ENCODE measurements at places on chromosomes 7 and 10.

DNA sequence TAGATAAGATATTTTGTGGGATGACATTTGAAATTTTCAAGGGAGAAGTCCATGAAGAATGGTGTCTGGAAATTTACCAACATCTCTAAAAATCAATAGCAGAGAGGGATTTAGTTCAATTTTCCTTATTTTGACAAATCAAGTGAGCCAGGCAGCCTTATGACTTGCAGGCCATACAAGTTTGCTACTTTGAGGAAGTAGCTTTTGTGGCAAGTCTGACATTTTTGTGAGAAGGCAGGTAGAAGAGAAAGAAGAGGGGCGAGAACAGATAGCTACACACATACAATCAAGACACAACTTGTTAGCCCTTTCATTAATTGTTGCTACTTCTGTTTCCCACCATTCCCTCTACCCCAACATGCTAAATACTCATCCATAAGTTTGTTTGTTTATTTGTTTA lies 74.5 kb upstream of the OIT3 start:
- DNase-seq: no peak

DNA sequence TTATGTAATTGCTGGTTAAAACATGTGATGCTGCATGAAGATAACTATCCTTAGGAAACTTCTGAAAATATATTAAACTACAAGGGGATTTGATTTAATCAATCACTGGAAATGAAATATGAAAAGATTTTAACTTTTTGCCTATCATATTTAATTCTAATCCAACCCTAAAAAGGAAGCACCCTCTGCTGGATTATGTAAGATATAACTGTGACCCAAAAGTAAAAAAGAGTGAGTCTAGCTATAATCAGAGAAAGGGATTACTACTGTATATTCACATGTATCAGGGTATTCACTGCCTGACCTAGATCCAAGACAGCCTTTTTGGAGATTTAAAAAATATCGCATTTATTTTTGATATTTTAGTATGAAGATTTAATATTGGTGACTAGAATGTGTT lies 295.5 kb downstream of the MDFIC start:
- peak; percentile 6 for DNase-seq

DNA sequence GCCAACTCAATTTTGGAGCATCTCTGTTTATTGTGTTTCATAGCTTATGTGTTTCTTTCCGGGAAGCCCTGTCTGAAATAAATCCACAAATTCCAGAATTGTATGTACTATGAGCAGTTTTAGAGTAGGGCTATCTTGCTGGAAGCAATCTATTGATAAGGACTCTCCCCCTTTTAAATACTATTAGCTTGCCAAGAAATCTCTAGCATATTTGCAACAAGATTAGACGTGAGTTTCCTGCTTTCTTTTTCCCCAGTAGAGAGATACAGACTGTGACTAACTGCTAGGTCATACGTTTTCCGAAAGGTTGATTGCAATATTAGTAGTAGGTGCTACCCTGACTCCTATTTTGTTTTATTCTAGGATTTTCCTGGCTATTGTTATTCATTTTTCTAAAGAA lies 277.0 kb downstream of the MALRD1 start:
- no peak for DNase-seq

DNA sequence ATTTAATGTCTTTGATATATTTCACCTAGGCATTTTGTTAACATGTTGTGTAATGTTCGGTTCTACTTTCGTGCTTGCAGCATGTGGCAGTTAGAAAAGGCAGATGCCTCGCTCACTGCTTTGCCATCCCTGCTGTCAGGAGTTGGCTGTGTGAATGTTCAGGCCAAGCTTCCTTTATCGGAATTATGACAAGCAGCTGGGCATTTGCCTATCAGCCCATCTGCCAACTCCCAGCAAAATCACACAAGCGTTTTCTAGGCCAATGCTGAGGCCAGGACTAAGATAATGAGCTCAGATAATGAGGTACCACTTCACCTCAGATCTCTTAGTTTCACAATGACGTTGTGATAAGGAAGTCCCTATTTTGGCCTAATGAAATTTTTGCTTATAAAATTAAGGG lies 212.7 kb upstream of the FAM3C start:
- DNase-seq: no peak

DNA sequence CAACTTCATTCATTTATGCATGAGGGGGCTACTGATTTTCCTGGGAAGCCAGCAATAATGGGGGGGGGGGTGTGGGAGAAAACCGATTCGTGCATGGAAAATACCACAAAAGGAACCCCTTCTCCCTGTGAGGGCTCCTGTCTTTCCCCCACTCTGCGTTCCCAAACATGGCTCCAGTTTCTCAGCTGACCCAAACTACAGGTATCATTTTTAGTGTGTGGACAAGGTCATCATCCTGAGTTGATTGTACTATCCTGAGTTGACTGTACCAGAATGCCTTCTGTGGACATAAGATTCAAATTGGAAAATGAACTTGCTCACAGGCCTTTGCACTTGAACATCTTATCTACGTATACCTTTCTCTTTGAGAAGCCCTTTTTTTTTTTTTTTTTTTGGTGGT lies 49.9 kb downstream of the ZRANB1 start:
- DNase-seq: no peak

DNA sequence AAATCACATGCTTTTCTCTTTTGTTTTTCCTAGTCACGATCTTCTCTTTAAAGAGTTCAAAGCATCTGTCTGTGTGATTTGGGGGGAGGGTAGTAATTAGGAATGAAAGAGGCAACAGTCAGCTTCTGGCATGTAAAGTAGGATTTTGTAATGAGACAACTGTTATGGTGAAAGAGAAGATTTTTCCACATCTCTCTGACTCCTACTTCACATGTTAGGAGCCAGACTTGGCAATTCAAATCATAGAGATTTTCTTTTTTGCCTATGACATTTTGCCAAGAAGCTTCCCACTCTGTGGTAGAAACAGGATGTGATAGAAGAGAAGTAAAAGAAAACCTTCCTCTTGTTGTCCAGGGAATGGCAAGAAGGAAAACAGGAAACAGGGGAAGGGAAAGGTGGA lies 38.3 kb upstream of the KLHL7 start:
- no peak for DNase-seq

DNA sequence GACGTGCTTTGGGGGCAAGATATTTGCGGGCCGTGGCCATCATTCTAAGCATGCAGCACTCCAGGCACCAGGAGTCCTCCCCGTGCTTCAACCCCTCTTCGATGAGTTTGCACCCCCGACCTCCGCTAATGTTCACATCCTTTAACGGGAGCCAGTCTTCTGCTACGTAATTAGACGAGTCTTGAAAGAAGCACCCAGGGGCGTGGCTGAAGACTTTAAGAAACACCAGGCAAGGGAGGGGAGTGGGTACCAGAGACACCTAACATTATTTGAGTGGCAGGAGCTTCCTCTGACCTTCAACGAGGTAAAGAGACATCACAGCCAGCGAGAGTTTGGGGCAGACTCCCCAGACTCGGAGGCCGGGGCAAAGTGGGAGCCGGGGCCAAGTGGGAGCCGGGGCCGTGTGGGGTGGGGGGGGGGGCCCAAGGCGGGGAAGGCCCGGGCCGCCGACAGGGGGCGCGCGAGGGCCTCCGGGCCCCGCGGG lies 31.1 kb upstream of the TOMM7 start:
- DNase-seq: peak; percentile 25

DNA sequence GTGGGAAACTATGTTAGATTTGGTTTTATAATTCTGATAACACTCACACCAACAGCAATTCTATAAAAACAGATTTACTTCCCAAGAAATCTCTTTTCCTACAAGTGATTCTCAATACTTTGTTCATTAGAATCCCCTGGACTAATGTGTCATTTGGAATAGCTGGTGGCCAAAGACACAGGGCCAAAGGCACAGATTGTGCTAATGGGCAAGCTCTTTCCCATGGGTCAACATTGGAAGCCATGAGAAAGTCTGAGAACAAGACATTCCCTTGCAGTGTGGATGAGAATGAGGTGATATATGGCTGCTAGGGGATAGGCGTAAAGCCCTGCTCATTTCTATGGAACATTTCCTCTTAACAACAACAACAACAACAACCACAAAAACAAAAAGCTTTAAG lies 153.8 kb downstream of the AMPH start:
- DNase-seq: no peak

GRCh38 chr10:29191674-29192073 lies 97.2 kb upstream of the LYZL1 start:
- DNase-seq: no peak

Data from GM13977 (cell line).